ENCODE measurements at places on chromosomes 2 and 18.

DNA sequence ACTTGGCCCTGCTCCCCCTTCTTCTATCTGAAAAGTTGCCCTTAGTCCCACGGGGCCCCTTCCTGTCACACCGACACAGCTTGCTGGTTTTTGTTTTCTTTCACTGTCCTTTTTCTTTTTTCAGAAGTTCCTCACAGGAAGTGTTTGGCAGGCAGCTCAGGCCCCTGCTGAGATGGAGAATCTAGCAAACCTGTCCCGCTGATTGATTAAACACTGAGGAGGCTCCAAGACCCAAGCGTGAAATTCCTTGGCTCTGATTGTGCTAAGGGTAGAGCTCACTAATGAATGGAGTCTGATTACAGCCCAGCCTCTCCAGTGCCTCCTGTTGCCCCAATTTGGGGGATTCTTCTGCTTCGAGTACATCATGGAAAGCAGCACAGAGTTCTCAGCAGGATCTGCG is 365.9 kb upstream of the MEX3C start:
- H3K4me3 ChIP-seq, result no peak overlapping the region
- H3K4me1 ChIP-seq, result no peaks in the 10 kb centered on the region
- no peaks in the 10 kb centered on the region for H3K36me3 ChIP-seq
- no peak overlapping the region for H3K27ac ChIP-seq
- no peak for DNase-seq

DNA sequence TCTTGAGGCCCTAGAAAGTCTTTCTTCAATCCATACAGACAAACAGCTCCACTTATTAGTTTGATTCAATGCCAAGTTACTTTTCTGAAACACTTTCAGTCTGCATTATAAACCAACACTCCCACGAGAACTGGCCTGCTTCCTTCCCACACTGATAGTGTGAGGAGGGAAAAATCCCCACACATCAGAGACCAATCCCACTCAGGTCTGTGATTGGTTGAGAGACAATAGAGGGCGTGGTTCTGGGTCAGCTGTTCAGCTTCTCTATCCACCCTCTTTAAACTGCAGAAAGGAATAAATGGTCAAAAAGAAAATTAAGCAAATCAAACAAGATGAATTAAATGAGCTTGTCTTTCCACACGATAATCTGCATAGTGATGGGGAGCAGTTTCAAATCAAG is 152.5 kb downstream of the NRP2 start:
- no peaks in the 10 kb centered on the region for H3K27me3 ChIP-seq
- H3K27ac ChIP-seq, result no peak overlapping the region
- DNase-seq, result no peak
- no peaks in the 10 kb centered on the region for H3K36me3 ChIP-seq
- H3K4me3 ChIP-seq, result no peak overlapping the region
- H3K4me1 ChIP-seq, result no peaks in the 10 kb centered on the region

DNA sequence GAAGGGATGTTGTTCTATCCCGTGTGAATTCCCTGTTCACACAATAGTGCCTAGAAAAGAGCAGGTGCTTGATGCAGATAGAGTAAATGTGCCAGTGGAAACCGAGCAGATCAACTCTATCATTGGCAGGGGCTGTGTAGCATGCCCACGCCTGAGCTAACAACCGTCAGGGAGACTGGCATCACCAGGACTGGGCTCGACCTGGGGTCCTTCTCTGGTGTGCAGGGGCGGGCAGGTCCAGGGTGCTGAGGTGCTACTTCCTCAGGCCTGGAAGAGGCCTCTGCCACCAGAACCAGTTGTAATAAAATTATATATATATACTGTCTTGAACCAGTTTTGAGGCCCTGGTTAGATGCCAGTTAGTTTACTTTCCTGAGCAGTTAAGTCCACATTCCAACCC is 11.8 kb upstream of the MAL start:
- H3K27me3 ChIP-seq, result no peaks in the 10 kb centered on the region
- H3K36me3 ChIP-seq, result no peaks in the 10 kb centered on the region
- no peak overlapping the region for H3K4me3 ChIP-seq
- H3K27ac ChIP-seq, result no peak overlapping the region
- DNase-seq, result no peak
- no peaks in the 10 kb centered on the region for H3K4me1 ChIP-seq

GRCh38 chr18:69945220-69946114 is 2.2 kb downstream of the CD226 start:
- no peaks in the 10 kb centered on the region for H3K4me1 ChIP-seq
- no peaks in the 10 kb centered on the region for H3K27me3 ChIP-seq
- H3K27ac ChIP-seq, result no peak overlapping the region
- H3K4me3 ChIP-seq, result no peak overlapping the region
- no peak for DNase-seq
- H3K36me3 ChIP-seq, result no peaks in the 10 kb centered on the region

DNA sequence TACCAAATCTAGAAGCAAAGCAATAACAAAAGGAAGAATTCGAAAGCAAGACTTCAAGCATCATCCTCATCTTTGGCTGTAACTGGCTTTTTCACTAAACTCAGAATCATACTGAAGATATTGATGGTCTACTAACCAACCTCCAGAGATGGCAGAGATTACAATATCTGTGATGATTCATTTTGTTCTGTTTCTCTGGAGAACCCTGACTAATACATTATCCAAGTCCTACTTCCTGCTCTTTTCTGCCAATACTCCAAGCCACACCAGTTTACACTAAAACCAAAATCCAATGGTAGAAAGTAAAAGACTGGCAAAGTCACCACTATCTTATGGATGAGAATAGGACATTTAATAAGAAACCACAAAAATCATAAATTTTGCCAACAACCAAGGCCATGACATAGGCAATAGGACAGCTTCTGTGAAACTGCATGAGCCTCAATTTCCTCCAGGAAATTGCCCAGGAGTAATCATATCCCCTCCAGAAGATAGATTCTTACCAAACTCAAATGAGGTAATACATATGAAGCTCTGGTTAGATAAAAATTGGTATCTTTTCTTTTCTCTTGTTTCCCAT is 159.8 kb downstream of the METTL4 start:
- H3K4me1 ChIP-seq, result no peaks in the 10 kb centered on the region
- no peaks in the 10 kb centered on the region for H3K27me3 ChIP-seq
- H3K36me3 ChIP-seq, result no peaks in the 10 kb centered on the region
- no peak for DNase-seq

- H3K27me3 ChIP-seq, result no peaks in the 10 kb centered on the region
- H3K36me3 ChIP-seq, result no peaks in the 10 kb centered on the region
- no peak overlapping the region for H3K4me3 ChIP-seq
- no peak overlapping the region for H3K27ac ChIP-seq
Observed at GRCh38 chr2:117692001-117692763, 122.3 kb upstream of the DDX18 start.

GRCh38 chr18:70671889-70672565 is 383.2 kb downstream of the SOCS6 start:
- no peaks in the 10 kb centered on the region for H3K4me1 ChIP-seq
- DNase-seq, result no peak
- H3K27ac ChIP-seq, result no peak overlapping the region
- no peaks in the 10 kb centered on the region for H3K36me3 ChIP-seq
- no peaks in the 10 kb centered on the region for H3K27me3 ChIP-seq
